Stimulated activated naive CD4-positive, alpha-beta T cell (primary cell): ENCODE measurements at places on chromosomes 16 and 17.
A peak's percentile ranks its signal among the peaks of the same experiment; 100 is the strongest.

DNA sequence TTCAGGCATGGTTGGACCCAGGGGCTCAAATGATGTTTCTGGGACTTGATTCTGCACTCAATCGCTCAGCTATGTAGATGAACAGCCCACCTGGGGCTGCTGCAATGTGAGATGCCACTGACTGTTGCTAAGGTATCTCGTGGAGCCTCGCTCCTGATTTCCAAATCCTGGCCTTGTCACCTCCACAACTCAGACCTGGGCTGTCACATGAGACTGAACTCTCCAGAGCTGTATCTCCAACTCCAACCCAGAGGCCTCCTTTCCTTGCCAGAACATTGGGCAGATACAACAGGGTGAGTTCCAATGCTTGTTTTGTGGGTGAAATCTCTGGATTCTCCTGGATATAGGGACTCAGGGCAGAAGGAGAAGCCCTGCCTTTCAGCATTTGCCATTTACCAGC is 79.5 kb downstream of the GNAO1 start:
- no peak for DNase-seq

- DNase-seq = no peak
These were observed 12.9 kb downstream of the SPAG9 start for GRCh38 chr17:51107778-51108177.

DNA sequence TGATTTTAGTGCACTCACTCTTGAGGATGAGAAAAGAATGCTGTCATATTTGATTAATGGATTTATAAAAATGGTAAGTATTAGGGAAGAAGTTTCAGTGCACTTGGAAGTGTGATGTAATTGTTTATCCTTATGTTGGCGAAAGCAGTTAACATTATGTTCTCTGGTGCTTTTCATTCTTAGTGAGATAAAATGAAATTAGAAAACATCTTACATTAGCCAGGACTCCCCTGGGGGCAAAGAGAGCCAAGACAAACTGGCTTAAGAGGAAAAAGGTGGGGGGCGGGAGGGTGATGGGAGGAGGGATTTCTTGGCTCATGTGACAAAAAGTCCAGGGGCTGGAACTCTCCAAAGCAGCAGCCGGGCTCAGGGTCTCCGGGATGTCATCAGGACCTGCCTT is 73.2 kb downstream of the KNOP1 start:
- DNase-seq = no peak

GRCh38 chr16:1199347-1200013 is 25.6 kb downstream of the TPSG1 start:
- DNase-seq = no peak

DNA sequence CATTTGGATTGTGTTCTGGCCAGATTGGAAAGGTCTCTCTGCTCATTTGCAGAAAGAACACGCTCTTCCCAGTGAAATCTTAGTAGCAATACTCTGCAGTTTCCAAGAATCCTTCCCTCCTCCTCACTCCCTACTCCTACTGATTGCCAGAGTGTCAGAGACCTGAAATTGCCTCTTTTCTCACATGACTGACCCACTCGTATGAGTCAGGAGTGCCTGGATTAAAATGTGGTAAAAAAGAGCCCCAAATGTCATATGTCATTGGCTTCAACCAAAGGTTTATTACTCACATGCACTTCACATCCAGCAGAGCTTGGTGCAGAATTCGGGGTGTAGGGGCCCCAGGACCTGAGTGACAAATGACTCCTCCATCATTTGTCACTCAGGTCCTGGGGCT is 39.7 kb upstream of the IRX3 start:
- DNase-seq = no peak

DNA sequence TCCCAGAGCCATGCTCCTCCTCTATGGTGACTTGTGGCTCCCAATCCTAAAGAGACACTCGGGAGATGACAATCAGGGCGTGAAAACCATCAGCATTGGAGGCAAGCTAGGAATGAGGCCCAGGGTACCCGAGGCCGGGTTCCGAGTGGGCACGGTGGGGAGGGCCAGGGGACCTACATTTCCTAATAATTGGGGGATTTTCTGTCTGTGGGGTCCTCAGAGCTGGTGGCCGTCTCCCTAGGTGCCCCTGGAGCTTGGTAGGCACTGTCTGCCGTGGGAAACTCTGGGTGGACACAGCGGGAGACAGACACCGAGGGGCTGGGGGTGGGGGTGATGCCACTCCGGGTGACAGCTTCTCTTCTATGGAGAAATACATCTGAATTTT is 312.5 kb upstream of the TNRC6C start:
- no peak for DNase-seq

DNA sequence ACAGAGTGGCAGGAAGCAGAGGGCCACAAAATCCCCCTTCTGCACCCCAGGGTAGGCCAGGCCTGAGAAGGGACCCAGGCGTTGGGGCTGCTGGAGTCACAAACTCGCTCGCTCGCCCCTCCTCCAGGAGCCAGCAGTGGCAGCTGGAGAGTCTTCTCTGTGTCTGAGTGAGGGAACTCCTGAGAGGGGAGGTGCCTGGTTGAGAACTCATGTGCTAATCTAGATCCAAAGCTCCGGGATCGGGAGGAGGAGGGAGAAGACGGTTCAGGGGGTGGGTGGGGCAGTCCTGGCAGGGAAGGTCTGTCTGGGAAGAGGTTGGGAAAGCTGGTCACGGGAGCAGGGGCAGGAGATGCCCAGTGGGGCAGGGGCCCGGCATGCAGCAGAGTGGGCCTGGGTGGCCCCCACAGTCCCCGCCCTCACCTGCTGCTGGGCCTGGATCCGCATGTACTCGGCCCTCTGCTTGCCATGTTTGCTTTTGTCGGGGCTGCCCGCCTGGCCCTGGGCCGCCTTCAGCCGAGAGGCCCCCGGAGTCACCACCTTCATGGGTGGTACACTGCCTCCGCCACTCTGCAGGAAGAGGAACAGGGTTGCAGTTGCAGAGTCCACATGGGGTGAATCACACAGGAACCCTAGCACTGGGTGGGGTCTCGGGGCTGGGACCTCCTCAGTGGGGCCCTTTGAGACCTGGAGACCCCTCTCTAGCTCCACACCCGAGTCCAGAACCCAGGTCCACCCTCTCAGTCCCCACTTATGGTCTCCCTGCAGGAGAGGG is 62.2 kb downstream of the SRCIN1 start:
- no peak for DNase-seq

DNA sequence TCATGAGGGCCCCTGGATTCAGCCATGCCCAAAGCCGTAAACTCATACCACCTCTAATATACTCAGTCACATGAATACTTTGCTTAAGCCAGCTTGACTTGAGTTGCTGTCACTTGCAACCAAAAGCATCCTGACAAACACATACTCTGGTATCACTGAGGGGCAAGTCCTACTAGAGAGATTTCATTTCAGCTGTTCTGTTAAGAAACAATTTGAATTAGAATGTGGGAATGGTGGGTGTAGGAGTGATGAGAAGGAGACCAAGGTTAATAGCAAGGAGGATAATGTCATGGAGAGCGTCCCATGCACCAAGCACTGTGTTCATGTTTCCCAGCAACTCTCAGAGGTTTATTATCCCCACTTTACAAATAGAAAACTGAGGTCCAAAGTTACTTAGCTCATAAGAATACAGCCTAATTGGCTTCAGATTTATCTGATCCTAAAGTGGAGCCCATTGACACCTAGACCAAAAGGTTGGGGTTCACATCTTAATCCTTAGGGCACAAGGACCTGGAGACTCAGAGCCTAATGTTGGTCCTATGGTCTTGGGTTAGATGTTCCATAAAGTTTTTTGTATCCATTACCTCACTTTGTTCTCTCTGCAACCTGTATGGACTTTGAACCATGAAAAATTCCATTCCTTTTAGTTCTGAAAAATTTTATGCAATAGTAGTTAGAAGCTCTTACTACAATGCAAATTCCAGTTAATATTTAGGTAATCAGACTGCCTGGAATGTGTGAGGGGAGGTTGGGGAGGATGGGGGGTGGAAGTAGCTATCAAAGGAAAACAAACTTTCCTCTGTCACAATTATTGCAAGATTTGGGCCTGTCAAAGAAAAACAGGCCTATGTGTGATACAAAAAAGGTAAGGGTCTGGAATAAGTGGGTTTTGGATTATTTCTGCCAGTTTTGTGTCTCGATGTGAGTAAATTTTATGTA is 105.9 kb downstream of the IRX3 start:
- DNase-seq = no peak

DNA sequence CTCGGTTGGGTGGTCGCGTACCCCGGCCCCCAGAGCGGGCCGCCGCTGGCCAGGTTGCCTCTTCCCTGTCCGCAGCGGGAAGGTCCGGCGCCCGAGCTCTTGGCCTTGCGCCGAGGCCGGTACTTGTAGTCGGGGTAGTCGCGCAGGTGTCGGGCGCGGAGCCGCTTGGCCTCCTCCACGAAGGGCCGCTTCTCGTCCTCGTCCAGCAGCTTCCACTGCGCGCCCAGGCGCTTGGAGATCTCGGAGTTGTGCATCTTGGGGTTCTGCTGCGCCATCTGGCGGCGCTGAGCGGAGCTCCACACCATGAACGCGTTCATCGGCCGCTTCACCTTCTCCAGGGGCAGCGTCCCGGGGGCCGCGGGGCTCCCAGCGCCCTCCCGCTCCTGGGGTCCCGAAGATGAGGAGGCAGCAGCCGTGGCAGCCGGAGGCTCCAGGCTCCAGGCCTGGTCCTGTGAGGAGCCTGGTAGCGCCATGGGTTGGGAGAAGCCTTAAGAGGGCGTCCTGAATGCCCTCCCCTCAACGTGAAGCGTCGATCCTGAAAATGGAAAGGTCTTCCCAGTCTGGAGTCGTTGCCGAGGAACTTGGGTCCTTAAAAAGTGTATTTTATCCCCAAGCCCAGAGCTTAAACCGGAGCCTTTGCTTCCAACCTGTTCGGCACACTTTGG is 558 bp downstream of the SOX15 start:
- DNase-seq = peak; percentile 60

- DNase-seq = peak; percentile 2
These were observed 16.2 kb downstream of the CHST4 start for GRCh38 chr16:71542377-71542776.

DNA sequence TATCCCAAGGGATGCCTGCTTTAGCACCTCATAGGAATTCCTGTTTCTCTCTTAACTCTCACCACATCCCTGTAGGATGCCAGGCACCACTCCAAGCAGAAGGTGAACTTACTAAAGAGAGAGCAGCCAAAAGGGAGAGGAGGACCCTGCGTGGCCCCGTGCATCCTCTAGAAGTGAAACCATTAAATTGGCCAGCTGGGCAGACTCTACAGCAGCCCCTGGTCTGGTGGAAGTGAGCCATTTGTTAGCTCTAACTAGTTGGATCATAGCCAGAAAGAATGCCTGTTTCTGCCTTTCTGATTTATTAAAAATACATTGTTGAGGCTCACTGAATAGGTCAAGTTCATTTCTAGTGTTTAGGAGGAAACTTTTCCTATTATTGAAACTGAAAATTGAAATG is 22.3 kb downstream of the TMEM11 start:
- DNase-seq = no peak

GRCh38 chr17:82097184-82097918 is 685 bp downstream of the FASN start:
- no peak for DNase-seq

GRCh38 chr16:53775106-53775820 is 71.3 kb downstream of the FTO start:
- no peak for DNase-seq

- DNase-seq = no peak
These were observed 23.7 kb upstream of the PMFBP1 start for GRCh38 chr16:72195609-72196008.

- DNase-seq = no peak
These were observed 22.5 kb upstream of the CHMP6 start for GRCh38 chr17:80969030-80969673.

DNA sequence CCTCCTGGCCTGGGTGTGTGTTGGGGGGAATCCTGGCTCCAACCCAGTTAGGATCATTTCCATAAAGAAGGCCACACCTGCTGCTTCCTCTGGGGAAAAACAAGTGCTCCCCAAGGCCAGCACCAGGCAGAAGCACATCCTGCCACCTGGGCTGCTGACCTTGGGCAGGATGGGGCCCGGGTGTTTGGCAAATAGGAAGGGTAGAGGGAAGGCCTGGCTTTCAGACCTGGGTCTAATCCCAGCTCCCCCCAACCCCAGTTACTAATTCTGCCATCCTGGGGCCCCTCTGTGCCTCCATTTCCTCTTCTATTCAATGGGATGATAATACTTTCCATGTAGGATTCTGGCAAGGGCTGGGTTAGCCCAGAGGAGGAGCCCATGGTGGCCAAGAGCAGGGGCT is 3.0 kb upstream of the NLRC5 start:
- DNase-seq = no peak

DNA sequence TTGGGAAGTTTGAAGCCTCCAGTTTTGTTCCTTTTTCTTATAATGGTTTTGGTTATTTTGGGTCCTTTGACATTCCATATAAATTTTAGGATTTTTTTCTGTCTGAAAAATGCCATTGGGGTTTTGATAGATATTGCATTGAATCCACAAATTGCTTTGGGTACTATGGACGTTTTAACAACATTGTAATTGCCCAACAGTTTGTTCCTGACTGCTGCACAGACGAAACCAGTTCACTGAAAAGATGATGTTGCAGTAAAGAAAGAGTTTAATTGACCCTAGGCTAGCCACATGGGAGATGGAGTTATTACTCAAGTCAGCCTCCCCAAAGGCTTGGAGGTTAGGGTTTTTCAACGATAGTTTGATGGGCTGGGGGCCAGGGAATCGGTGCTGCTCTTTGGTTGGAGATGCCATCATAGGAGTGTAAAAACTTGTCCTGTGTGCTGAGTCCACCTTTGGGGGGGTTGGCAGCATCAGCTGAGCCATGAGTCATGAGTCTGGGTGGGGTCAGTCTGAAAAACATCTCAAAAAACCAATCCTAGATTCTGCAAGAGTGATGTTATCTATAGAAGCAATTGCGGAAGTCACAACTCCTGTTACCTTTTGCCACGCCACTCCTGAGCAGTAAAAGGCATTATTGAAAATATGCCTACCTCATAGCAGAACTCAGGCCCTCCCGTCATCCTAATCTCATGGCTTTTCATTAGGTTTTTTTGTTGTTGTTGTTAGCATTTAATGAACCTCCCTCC is 2.7 kb upstream of the PRSS41 start:
- no peak for DNase-seq

DNA sequence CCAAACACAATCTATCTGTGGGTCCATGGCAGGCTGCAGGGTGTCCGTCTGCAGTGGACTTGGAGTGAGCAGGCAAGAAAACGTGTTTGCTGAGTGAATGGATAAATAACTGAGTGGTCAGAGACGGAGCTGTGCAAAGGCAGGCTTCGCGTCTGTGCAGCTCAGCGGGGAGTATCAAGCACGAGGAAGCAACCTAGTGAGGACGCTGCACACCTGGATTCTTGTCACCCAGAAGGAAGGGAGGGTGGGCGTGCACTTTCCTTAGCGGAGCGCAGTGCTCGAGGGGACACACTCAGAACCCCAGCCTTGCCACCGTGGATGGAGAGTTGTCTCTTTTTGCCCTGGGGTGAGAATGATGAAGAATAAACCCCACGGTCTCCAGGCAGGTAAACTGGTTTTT is 1.5 kb upstream of the RCVRN start:
- no peak for DNase-seq

GRCh38 chr17:14276535-14277250 is 24.2 kb upstream of the HS3ST3B1 start:
- no peak for DNase-seq

GRCh38 chr16:78448658-78449271 is 349.3 kb downstream of the WWOX start:
- DNase-seq = no peak
